LoVo (cell line): ENCODE measurements at places on chromosomes 12 and 14.
A peak's percentile ranks its signal among the peaks of the same experiment; 100 is the strongest.

GRCh38 chr12:22412581-22412980 lies 78.1 kb upstream of the ST8SIA1 start:
- no peak for DNase-seq

GRCh38 chr12:1339618-1340319 lies 254.6 kb downstream of the FBXL14 start:
- DNase-seq: no peak

DNA sequence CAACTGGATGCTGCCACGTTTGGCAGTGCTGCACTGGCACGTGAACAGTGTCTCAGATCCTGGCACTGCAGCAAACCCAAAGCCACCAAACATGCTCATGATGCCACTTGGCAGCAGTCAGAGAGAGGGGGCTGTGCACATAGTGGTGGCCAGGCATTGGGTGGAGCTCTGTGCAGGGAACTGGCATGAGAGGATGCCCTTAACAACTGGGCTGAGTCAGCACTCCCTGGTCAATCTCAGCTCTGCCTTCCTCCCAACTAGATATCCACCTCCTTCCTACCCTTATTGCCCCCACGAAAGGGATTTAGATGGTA lies 37.0 kb downstream of the ZFHX2 start:
- peak; percentile 1 for DNase-seq

DNA sequence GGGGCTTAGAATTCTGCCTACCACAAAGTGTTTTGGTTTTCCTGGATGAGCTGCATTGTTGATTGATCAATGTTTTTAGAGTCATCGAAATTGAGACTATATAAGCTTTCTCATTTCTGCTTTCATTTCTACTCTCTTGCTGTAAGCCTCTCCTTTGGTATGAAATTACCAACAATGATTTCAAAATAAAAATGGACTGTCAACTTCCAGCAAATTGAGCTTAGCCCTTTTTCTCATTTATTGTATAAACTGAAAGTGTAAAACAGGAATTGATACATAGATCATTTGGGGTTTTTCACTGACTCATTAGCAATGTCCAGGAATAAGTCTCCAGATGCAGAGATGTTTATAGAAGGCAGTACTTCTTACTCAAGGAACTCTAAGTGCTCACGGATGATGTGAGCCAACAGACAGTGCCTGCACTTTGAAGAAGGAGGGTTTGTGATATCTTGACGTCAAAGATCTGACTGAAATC lies 20.0 kb upstream of the PCNX1 start:
- no peak for DNase-seq

DNA sequence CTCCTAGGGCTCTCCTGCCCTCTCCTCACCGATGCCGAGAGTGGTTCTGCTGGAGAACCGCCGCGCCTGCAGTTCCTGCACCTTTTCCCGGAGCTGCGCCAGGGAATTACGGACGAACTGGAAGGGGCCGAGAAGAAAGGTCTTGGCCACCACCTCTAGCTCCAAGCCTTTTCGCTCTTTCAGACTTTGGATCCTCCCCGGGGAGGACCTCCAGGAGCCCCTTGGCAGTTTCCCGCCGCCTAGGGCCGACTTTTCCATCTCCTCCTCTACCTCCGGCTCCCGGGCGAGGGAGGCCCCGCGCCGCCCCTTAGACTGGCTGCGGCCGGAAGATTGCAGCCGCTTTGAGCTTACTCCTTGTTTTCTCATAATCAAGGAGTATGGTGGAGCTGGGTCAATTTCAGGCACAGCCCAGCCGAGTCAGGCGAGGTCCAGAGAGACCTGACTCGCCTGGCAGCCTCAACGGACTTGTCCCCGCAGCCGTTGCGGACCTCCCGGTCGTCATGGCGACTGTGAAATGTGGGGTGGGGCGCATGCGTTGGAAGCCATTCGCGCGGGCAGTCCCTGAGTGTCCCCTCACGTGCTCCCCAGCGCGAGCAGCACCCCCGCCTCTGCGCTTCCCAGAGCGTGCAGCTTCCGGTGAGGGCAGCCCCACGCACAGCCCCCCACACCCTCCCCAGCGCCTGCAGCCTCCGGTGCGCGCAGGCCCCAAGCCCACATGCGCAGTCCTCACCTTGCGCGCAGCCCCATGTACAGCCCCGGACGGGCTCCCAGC lies at the start of gene DPY19L2:
DPY19L2 (minus strand) TSS at position 466 of the 772 bp plus-strand sequence; CDS start at position 366, 100 bp downstream.
- DNase-seq: no peak

DNA sequence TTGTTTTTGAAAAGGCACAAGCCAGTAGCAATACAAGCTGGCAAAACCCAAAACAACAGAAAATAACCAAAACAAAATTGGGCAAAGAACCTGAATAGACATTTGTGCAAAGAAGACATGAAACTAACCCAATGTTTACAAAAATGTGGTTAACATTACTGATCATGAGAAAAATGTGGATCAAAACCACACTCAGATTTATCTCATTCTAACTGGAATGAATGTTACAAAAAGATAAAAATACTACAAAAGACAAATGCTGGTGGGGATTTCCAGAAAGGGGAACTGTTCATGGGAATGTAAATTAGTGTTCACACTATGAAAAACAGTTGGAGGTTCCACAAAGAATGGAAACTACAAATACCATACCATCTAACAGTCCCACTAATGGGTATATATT lies 26.6 kb downstream of the ASCL4 start:
- no peak for DNase-seq

GRCh38 chr14:52780893-52781292 lies 10.5 kb downstream of the GNPNAT1 start:
- no peak for DNase-seq
